ENCODE measurements at places on chromosomes 13 and 19.

DNA sequence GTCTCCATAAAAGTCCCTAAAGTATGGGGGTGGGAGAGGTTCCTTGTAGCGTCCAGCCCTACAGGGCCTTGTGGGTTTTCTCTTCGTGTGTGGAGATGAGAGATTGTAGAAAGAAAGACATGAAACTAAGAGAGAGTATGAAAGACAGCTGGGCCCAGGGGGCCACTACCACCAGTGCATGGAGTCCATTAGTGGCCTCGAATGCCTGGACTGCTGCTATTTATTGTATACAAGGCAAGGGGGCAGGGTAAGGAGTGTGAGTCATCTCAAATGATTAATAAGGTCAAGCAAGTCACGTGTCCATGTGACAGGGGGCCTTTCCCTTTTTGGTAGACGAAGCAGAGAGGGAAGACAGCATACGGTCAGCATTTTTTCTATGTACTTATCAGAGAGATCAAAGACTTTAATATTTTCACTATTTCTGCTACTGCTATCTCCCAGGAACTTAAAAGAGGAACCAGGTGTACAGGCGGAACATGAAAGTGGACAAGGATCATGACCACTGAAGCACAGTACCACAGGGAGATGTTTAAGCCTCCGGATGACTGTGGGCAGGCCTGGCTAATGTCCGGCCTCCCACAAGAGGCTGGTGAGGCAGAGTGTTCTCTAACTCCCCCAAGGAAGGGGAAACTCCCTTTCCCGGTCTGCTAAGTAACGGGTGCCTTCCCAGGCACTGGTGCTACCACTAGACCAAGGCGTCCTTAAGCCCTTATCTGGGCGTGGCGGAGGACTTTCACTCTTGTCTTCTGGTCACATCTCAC is 25.5 kb downstream of the FGF21 start:
- no peak for DNase-seq

DNA sequence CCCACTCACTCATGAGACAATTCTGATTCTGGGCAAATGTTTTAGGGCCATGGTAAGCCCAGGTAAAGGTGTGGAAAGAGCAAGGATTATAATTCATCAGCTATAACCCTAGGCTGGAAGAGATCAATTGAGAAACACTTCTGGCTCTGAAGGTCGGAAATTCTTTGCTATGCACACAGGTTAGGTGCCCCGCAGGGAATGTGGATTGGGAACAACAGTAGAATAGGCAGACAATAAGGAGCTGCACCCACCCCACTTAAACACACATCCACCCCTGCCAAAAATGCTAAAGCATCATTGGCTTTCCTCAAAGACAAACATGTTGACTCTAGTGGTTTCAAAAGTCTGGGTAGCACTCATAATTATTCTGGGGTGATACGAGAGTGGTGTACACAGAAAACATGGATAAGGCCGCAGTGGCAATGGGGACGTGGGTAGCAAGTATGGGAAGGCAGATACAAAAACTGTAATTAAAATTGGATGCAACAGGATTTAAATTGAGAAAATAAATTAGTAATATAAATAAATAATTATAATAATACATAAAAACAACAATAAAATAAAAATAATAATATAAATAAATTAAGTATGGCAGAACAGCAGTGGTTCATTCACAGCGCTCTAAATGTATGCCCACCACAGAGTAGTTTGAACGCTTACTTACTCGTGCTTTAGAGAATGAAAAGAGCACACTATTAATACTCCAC is 8.6 kb downstream of the EFNB2 start:
- DNase-seq, result no peak

DNA sequence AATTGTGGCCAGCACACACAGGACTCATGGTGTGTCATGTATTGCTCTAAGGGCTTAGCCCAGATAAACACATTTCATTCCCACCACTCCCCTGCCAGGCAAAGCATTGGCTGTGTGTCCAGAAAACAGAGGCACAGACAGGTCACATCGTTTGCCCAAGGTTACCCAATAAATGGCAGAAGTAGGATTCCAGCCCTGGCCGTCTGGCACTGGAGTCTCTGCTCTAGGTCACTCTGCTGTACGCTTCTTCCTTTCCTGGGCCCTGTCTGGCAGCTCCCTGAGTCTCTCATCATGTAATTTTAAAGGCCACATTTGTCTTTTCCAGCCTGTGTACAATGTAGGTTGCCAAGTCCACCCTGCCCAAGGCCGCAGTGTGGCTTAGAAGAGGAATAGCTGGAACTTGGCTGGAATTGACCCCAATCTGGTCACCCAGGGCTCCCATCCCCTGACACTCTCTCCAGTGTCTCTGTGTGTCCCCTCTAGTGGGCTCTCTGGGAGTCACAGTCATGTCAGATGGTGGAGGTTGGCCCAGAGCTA is 264.5 kb upstream of the TSHZ3 start:
- DNase-seq, result no peak

GRCh38 chr19:39641773-39642172 is 13.9 kb upstream of the LGALS16 start:
- no peak for DNase-seq

DNA sequence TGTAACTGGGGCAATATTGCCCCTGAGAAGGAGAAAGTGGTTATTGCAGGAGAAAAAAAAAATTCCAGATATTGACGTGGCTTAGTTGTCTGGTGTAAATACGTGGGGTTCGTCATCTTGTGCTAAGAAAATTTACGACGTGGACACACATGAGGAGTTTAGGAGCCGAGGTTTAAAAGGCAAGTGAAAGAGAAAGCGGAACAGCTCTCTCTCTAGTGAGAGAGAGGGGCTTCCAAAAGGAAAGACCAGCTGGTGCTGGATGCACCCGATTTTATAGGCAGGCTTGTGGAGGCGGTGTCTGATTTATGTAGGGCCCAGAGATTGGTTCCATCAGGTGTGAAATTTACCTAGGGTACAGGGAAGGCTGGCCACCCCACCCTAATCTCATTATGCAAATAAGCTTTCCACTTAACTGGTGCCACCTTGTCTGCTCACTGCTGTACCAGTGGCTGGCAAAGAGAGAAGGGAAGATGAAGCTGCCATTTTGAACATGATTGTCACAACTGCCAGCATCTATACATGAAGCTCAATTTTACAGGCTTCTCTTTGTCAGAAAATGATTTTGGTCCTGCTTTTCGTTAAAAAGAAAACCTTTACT is 845.1 kb downstream of the DACH1 start:
- no peak for DNase-seq
